ENCODE measurements at places on chromosomes 7 and 10.

GRCh38 chr7:126450269-126450671 lies 802.5 kb downstream of the GRM8 start:
- DNase-seq = no peak

DNA sequence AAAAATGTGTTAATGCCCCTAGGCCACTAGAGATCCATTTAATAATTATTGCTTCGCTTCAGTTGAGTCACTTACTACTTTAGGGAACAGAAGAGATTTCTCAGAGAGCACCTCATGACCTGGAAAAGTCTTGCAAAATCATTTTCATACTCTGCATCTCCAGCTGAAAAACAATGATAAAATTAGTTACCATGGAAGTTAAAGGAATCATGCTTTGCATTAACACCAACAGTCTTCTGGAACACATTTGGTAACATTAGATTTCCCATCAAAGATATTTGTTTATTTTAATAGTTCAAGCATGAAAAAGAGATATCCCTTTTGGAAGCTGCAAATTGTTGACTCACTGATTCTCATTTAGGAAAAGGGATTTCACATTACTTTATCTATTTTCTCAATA lies 1.8 kb upstream of the STEAP2 start:
- DNase-seq = no peak

DNA sequence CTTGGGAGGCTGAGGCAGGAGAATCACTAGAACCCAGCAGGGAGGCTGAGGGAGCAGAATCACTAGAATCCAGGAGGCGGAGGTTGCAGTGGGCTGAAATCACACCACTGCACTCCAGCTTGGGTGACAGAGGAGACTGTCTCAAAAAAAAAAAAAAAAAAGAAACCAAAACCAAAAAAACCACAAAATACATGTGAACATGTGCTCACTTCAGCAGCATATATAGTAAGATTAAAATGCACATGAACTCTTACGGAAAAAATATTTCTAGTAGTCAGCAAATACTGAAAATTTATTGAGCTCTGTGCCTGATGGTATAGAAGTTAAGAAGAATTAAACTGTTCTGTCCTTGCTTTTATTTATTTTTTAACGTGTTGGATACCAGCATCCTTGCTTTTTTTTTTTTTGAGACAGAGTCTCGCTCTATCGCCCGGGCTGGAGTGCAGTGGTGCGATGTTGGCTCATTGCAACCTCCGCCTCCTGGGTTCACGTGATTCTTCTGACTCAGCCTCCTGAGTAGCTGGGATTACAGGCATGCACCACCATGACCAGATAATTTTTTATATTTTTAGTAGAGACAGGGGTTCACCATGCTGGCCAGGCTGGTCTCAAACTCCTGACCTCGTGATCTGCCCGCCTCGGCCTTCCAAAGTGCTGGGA lies 9.6 kb upstream of the ZNF487 start:
- no peak for DNase-seq

GRCh38 chr7:44977304-44977958 lies 1.4 kb downstream of the MYO1G start:
- DNase-seq = peak; percentile 54

DNA sequence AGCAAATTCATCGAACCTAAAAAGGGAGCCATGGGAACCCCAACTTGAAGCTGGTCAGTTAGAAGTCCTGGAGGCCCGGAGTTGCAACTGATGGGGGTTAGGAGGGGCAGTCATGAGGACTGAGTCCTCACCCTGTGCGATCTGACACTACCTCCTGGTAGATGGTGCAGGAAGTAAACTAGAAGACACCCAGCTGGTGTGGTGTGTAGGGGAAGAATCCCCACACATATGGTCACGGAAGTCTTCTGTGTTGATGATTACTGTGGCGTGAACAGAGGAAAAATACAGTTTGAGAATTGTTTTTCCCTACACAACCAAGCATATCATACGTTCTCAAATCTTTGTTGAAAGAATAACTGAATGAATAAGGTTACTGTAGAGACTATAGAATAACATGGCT lies 164.6 kb upstream of the KCTD7 start:
- DNase-seq = no peak

- DNase-seq = no peak
Measured at GRCh38 chr10:100565206-100565985, 29.7 kb downstream of the HIF1AN start.

DNA sequence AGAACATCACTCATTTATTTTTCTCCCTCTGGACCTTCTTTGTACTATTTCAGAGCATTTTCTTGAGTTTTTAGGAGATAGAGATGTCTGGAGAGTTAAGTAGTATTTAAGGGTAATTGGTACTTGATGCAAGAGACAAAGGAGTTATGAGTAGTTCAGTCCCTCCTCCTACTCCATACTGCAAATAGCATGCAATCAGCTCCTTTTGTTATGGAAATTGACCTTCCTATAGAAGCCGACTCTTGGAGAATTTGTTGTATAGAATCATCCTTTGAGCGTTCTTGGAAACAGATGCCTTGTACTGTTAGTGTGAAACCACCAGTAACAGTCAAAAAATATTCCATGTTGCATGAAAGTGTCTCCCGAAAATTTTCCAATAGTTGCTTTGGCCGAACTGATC lies 428.2 kb upstream of the GALNT17 start:
- DNase-seq = no peak

DNA sequence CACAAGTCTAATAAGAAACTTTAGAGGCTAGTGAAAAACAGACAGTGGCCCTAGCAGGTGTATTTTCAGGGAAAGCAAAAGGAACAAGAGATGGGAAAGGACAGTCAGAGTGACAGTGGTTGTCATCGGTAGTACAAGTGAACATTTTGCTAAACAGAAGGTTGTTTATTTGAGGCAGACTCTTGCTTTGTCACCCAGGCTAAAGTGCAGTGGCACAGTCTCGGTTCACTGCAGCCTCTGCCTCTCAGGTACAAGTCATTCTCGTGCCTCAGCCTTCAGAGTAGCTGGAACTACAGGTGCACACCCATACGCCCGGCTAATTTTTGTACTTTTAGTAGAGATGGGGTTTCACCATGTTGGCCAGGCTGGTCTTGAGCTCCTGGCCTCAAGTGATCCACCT lies 195.8 kb downstream of the RELN start:
- DNase-seq = no peak

Data from activated CD4-positive, CD25-positive, alpha-beta regulatory T cell treated with anti-CD3 and anti-CD28 coated beads, Interleukin-2, amount 50 U/mL, for 16 hours (primary cell).